Mesothelial cell of epicardium (in vitro differentiated cells): ENCODE measurements at places on chromosomes 6 and 20. TPM values are rescaled to one million over a fixed set of nuclear protein-coding genes. Genes with fewer than 3 reads are reported as not detected.

- no peaks in the 10 kb centered on the region for H3K36me3 ChIP-seq
- no peak overlapping the region for H3K27ac ChIP-seq
- no peak for DNase-seq
- no peak overlapping the region for H3K4me3 ChIP-seq
Measured at GRCh38 chr6:55729665-55730064, 145.7 kb downstream of the BMP5 start.

- no peak overlapping the region for H3K4me3 ChIP-seq
- no peaks in the 10 kb centered on the region for H3K27me3 ChIP-seq
- peaks cover 40% of the 10 kb centered on the region for H3K4me1 ChIP-seq
- no peak for DNase-seq
- peak overlapping the region; percentile 65 for H3K27ac ChIP-seq
Measured at GRCh38 chr20:14955399-14955798, 618.0 kb upstream of the FLRT3 start.

DNA sequence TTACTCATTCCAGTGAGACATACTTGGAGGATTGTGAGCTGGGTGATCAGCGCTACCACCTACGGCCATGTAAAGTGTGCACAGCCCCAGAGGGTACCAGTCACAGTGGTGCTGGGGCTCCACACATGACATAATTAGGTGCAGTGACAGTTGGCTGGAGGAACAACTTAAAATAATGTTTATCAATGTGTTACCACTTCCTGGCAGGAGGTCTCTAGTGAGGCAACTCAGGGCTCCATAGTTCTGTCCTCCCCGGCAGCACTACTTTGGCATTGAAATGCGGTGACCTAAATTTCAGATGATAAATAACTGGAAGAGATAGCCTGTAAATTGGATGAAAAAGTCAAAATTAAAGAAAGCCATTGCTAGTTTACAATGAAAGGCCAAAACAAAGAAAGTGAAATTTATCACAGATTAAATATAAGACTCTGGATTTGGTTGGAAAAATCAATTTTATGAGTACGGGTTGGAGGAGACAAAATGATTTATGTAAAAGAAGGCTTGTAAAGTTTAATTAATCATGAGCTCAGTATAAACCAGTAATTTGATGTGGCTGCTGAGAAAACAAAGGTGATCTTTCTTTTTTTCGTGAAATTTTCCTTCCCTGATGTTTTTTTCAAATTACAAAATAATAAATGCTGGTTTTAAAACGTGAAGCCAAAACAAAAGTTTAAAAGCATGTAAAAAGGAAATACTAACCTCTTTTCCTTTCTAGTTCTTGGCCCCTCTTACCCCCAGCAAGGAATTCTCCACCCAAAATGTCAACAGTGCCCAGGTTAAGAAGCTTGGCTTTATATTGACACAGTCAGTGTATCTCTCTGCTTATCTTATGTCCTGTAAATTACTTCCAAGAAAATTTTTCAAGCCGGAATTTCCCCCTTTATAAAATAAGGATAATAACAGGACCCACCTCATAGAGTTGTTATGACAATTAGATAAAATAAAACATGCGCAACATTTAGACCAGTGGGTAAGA lies 126.7 kb upstream of the NOX3 start:
- no peak for DNase-seq
- H3K27me3 ChIP-seq = no peaks in the 10 kb centered on the region
- no peaks in the 10 kb centered on the region for H3K4me1 ChIP-seq

DNA sequence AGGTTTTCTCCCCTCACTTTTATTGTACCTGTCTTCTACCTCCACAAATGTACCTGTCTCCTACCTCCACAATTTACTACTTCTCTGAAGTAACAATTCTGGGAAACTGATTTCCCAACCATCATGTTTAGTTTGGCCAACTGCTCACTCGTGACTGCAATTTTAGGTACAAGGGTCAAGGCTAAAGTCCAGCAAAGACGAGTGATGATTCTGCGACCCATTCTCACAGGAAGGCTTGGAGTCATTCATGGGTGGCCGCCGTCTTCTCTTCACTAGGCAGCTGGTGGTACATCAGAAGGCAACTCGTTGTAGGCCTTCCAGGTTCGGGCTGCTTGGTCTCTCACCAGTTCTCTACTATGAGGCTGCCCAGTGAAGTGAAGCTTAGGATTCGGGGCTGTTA lies 483.8 kb upstream of the JARID2 start:
- no peak for DNase-seq
- no peaks in the 10 kb centered on the region for H3K36me3 ChIP-seq
- H3K27ac ChIP-seq = no peak overlapping the region
- H3K27me3 ChIP-seq = peaks cover 3% of the 10 kb centered on the region
- no peak overlapping the region for H3K4me3 ChIP-seq

GRCh38 chr6:104940893-104941728 lies 15.8 kb upstream of the LIN28B start:
- peak overlapping the region; percentile 93 for H3K27ac ChIP-seq
- DNase-seq = peak; percentile 48
- peaks cover 7% of the 10 kb centered on the region for H3K27me3 ChIP-seq
- no peaks in the 10 kb centered on the region for H3K36me3 ChIP-seq

- H3K4me3 ChIP-seq = no peak overlapping the region
- DNase-seq = no peak
- H3K36me3 ChIP-seq = peaks cover 6% of the 10 kb centered on the region
- no peak overlapping the region for H3K27ac ChIP-seq
- no peaks in the 10 kb centered on the region for H3K27me3 ChIP-seq
Measured at GRCh38 chr6:31874836-31875572, 3.8 kb downstream of the SLC44A4 start.

ZNF512B gene
- 60.0 to 62.0 TPM (median 61.0 TPM) in 3 replicates for total RNA-seq

RAB32 gene
- total RNA-seq = 21.3 to 24.2 TPM (median 21.8 TPM) in 3 replicates

- H3K4me1 ChIP-seq = peaks cover 24% of the 10 kb centered on the region
- H3K4me3 ChIP-seq = peak within 1 kb of the TSS; percentile 84
- H3K36me3 ChIP-seq = peaks cover 11% of the 10 kb centered on the region
- peak within 1 kb of the TSS; percentile 71 for H3K27ac ChIP-seq
- DNase-seq = peak; percentile 34
Measured at GRCh38 chr6:73262671-73263569, at the start of gene KHDC1. Gene KHDC1, minus strand, starts transcription at chr6:73263196. Its CDS starts 20,679 bp downstream, at chr6:73242517.

DNA sequence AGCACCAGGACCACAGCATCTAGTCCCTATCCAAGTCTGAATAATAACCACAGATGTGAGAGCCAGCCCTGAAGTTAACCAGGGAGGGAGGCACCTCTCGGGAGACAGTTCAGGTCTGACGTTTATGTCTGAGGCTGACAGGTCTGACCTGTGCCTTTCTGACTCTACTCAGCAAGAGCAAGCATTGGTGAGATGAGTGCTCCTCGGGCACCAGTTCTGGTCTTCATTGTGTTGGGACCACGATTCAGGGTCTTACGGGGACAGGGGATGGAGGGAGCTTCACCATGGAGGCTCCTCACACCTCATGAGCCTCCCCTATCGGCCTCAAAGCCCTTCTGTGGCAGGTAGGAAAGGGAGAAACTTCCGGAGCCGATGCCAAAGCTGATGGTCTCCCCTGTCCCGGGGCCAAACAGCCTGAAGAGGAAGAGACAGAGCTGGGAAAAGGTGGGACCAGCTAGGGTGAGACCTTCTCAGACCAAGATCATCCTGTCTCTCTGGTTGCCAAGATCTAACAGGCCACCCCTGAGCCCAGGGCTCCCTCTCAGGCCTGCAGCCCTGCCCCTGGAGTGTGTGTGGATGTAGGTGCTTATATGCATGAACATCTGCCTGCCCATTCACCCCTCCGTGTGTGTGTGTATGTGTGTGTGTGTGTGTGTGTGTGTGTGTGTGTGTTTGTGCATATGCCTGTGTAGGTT lies 170.5 kb downstream of the VEGFA start:
- H3K36me3 ChIP-seq = peaks cover 3% of the 10 kb centered on the region
- H3K4me3 ChIP-seq = no peak overlapping the region
- peaks cover 28% of the 10 kb centered on the region for H3K4me1 ChIP-seq
- DNase-seq = peak; percentile 27
- peaks cover 26% of the 10 kb centered on the region for H3K27me3 ChIP-seq

DNA sequence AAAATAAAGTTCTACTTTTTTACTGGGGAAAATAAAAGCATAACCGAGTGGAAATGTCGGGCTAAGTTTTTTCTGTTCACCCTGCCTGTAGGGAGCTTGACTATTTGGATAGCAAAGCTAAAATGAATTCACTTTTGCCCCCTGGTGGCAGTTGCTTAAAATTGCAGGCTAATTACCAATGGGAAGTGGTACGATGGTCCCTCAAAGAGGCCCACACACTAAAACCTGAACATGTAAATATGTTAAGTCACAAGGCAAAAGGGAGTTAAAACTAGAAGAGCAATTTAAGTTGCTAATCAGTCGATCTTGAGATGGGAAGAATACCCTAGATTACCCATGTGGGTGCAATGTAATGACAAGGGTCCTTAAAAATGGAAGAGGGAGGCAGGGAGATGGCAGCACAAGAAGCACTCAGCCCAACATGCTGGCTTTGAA lies 916 bp upstream of the SUN5 start:
- peaks cover 7% of the 10 kb centered on the region for H3K27me3 ChIP-seq
- no peak overlapping the region for H3K4me3 ChIP-seq
- no peak overlapping the region for H3K27ac ChIP-seq
- no peak for DNase-seq
- H3K4me1 ChIP-seq = no peaks in the 10 kb centered on the region
- no peaks in the 10 kb centered on the region for H3K36me3 ChIP-seq

RAET1G gene
- total RNA-seq = not detected in 3 replicates

B3GAT2 gene
- 0.04 TPM in 1 of 3 replicates, not detected in the others for total RNA-seq

PEX7 gene
- total RNA-seq = 6.8 to 8.3 TPM (median 7.8 TPM) in 3 replicates

- no peak overlapping the region for H3K27ac ChIP-seq
- DNase-seq = no peak
- no peaks in the 10 kb centered on the region for H3K27me3 ChIP-seq
Measured at GRCh38 chr6:100901582-100901981, 20.5 kb upstream of the ASCC3 start.

DNA sequence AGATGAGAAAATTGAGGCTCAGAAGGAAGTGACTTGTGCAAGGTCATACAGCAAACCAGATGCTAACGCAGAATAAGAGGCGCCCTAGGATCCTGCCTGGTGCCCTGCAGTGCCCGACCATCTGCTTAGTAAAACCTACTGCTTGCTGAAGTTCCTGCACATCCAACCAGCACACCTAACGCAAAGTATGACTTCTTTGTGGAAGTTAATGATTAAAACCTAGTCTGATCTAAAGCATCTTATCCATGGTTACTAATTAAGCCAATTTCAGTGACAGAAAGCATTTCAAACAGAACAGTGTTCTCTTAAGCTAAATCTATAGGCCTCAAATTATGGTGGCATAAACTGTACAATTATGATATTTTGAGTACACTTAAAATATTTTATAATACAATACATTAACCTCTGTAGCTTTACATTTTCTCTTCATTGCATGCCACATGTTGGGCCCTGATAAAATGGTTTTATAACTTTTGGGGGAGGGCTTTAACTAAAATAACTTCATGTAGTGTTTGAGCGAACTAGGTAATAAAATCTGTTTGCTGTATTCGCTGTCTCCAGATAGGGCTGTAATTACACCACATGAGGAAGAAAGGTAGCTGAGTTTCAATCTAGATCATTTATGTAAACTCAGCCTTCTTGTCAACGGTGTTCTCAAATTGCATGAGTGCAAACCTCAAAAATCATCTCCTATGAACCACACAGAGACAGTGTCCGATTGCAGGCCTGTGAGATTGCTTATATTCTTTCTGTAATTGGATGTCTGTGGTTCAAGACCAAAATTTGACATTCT lies 37.5 kb upstream of the BEND3 start:
- no peak overlapping the region for H3K4me3 ChIP-seq
- H3K4me1 ChIP-seq = peaks cover 26% of the 10 kb centered on the region
- no peaks in the 10 kb centered on the region for H3K27me3 ChIP-seq
- H3K27ac ChIP-seq = no peak overlapping the region
- H3K36me3 ChIP-seq = no peaks in the 10 kb centered on the region
- DNase-seq = no peak

ENPP1 gene
- 6.6 to 7.2 TPM (median 6.8 TPM) in 3 replicates for total RNA-seq

GRCh38 chr20:7285918-7286556 lies 518.6 kb downstream of the BMP2 start:
- H3K27me3 ChIP-seq = peaks cover 30% of the 10 kb centered on the region
- DNase-seq = peak; percentile 83
- H3K4me3 ChIP-seq = no peak overlapping the region
- peaks cover 7% of the 10 kb centered on the region for H3K4me1 ChIP-seq
- no peaks in the 10 kb centered on the region for H3K36me3 ChIP-seq

- H3K4me1 ChIP-seq = no peaks in the 10 kb centered on the region
- H3K27ac ChIP-seq = no peak overlapping the region
- H3K4me3 ChIP-seq = no peak overlapping the region
- no peak for DNase-seq
Measured at GRCh38 chr6:95266537-95267258, 310.6 kb upstream of the MANEA start.

VEGFA gene
- total RNA-seq = 181 to 186 TPM (median 185 TPM) in 3 replicates

GRCh38 chr6:127457456-127458064 lies 1.6 kb downstream of the KIAA0408 start:
- H3K27ac ChIP-seq = no peak overlapping the region
- peaks cover 31% of the 10 kb centered on the region for H3K4me1 ChIP-seq
- no peak overlapping the region for H3K4me3 ChIP-seq
- DNase-seq = no peak

- no peaks in the 10 kb centered on the region for H3K4me1 ChIP-seq
- no peak for DNase-seq
- no peak within 1 kb of the TSS for H3K4me3 ChIP-seq
- H3K27ac ChIP-seq = no peak within 1 kb of the TSS
Measured at GRCh38 chr6:73353636-73354593, at the start of gene DPPA5. Gene DPPA5, minus strand, starts transcription at chr6:73354276. Its CDS starts 51 bp downstream, at chr6:73354225.

GRCh38 chr6:48670546-48670945 lies 559.5 kb upstream of the PTCHD4 start:
- H3K4me1 ChIP-seq = peaks cover 2% of the 10 kb centered on the region
- H3K4me3 ChIP-seq = no peak overlapping the region
- H3K36me3 ChIP-seq = no peaks in the 10 kb centered on the region

MUC21 gene
- total RNA-seq = not detected in 3 replicates

DNA sequence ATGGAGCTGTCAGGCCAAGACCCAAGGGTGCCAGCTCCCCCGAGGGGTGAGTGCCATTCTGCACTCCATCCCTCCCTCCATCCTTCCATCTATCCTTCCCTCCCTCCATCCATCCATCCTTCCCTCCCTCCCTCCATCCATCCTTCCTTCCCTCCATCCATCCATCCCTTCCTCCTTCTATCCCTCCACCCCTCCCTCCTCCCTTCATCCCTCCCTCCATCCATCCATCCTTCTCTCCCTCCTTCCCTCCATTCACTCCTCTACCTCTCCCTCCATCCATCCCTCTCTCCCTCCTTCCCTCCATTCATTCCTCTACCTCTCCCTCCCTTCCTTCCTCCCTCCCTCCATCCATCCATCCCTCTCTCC lies 41.3 kb upstream of the MRGBP start:
- no peaks in the 10 kb centered on the region for H3K36me3 ChIP-seq
- peaks cover 5% of the 10 kb centered on the region for H3K27me3 ChIP-seq
- H3K4me1 ChIP-seq = peaks cover 19% of the 10 kb centered on the region
- DNase-seq = no peak
- no peak overlapping the region for H3K27ac ChIP-seq
- no peak overlapping the region for H3K4me3 ChIP-seq

DNA sequence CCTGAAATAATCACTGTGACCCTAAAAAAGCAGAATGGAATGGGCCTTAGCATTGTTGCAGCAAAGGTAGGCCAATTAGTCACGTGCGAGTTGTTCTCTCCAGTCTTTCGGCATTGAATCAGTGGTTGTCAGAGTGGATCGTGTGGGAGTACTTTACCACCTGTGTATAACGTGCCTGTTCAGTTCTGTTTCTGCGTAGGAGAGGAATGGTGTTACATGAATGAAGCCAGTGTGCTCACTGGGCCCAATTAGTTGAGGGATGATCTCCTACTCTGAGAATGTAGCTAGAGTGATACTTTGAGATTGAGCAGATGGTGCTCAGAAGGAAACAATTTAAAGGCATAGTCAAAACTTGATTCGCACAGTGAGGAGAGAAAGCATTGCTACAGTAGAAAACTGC lies 72.4 kb upstream of the KIF25 start:
- peaks cover 46% of the 10 kb centered on the region for H3K36me3 ChIP-seq
- peaks cover 2% of the 10 kb centered on the region for H3K4me1 ChIP-seq
- H3K27me3 ChIP-seq = no peaks in the 10 kb centered on the region
- DNase-seq = no peak
- H3K27ac ChIP-seq = peak overlapping the region; percentile 45
- H3K4me3 ChIP-seq = no peak overlapping the region
